Adrenal gland (tissue), 19 donors: ENCODE measurements at places on chromosomes 2 and 18. TPM values are rescaled to one million over a fixed set of nuclear protein-coding genes. Genes with fewer than 3 reads are reported as not detected.
A peak's percentile ranks its signal among the peaks of the same experiment; 100 is the strongest.

GRCh38 chr2:73244580-73244979, 10.5 kb downstream of the CCT7 start:
- peak overlapping the region; percentile 5 for H3K27ac ChIP-seq
- H3K4me1 ChIP-seq: peaks cover 29% of the 10 kb centered on the region
- H3K36me3 ChIP-seq: peaks cover 81% of the 10 kb centered on the region
- DNase-seq: no peak
- H3K27me3 ChIP-seq: no peaks in the 10 kb centered on the region

DNA sequence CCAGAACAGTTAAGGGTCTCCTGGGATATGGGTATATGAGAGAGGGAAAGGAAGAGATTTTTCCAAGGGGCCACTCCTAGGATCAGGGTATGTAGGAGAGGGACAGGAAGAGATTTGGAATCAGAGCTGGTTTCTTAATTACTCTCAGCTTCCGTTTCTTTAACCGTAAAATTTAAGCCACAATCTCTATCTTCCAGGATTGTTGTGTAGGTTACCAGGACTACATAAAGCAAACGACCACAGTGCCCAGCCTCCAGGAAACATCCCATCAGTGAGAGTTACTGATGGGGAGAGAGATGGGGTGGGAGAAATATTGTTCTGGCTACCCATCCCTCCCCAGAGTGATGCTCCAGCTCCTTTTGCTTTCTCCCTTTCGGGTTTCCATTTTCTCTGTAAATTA, 114.6 kb upstream of the THUMPD2 start:
- no peak overlapping the region for H3K4me3 ChIP-seq
- no peaks in the 10 kb centered on the region for H3K4me1 ChIP-seq
- H3K27me3 ChIP-seq: no peaks in the 10 kb centered on the region
- H3K36me3 ChIP-seq: no peaks in the 10 kb centered on the region

CROCC2 gene
- polyA plus RNA-seq: not detected

DNA sequence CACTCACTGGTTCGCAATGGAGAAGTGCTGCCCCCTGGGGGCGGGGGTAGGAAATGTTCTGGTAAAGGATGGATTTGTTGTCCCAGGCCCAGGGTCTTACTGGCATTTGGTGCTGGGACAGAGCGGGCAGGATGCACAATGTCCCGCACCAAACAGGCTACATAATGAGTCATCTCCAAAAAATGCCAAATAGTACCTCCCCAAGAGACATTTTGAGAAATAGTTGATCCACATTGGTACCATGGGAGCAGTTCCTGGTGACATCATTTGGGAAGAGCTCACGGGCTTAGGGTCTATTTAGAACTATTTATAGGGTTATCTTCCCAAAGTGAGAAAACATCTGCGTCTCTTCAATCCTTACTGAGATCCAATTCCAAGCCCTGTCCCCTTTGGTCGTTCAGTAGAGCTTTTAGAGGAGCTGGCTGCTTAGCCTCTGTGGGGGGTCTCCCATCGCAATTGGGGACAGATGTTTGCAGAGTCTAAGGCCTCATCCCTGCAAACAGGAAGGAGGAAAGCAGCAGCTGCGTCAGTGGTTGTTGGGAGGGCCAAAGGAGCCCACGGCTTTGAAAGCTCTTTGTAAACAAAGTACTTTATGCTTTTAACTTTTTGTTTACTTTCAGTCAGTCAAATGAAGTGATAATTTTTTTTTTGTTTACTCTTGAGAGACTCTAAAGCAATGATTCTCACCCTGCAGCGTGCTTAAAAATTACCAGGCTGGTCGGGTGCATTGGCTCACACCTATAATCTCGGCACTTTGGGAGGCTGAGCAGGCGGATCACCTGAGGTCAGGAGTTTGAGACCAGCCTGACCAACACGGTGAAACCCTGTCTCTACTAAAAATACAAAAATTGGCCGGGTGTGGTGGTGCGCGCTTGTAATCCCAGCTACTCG, 49.3 kb downstream of the GREB1 start:
- no peak overlapping the region for H3K4me3 ChIP-seq
- H3K27me3 ChIP-seq: no peaks in the 10 kb centered on the region
- no peak overlapping the region for H3K27ac ChIP-seq
- no peaks in the 10 kb centered on the region for H3K4me1 ChIP-seq
- no peaks in the 10 kb centered on the region for H3K36me3 ChIP-seq

DNA sequence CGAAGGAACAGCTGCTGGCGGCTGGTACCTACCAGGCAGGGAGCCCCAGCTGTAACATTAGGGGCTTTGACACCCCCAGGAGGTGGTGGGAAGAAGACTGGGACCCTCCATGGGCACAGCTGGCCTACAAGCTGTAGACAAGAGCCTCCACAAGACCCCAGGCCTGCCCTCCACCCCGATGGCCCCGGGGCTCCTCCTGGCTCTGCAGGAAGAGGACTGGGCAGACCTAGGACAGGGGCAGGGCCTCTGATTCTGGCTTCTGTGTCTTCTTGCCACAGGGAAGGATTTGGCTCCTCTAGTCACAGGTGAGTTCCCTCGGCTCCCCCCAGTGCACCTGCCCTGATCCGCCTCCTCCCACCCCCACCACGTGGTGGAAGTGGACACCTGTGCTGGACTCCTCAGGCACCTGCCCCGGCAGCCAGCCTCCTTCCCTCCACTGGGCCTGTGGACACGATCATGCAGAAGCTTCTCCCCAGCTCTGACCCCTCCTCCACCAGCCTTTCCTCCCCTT, 53.4 kb upstream of the ODC1 start:
- DNase-seq: no peak
- no peaks in the 10 kb centered on the region for H3K27me3 ChIP-seq
- H3K4me3 ChIP-seq: no peak overlapping the region
